Caco-2 (cell line): ENCODE measurements at places on chromosomes 5 and 9. TPM values are rescaled to one million over a fixed set of nuclear protein-coding genes. Genes with fewer than 3 reads are reported as not detected.

DNA sequence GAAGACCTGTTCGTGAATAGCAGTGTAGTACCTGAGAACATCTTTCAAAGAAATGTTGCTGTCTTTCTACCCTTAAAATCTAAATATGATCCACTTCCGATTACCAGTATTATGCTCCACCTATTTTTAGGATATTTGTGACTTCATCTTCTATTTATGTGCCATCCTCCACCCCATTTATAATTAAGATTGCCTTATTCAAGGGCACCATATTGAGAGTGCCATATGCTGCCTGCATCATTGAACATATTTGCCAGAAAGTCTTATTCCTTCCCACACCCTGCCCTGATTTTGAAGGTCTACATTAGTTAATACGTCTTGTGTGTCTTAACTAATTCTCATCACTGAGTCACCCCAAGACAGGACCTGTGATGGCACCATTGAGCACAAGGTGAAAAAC lies 1076.7 kb downstream of the CDH12 start:
- no peak overlapping the region for H3K27ac ChIP-seq
- H3K4me1 ChIP-seq = no peaks in the 10 kb centered on the region
- DNase-seq = no peak
- no peaks in the 10 kb centered on the region for H3K27me3 ChIP-seq

GRCh38 chr9:116873937-116874914 lies 187.1 kb downstream of the TRIM32 start:
- no peaks in the 10 kb centered on the region for H3K36me3 ChIP-seq
- 0 out of 2 replicates have a peak, but pooled peaks cover 4% of the 10 kb centered on the region for H3K4me1 ChIP-seq
- no peak overlapping the region for H3K27ac ChIP-seq
- DNase-seq = no peak
- no peaks in the 10 kb centered on the region for H3K27me3 ChIP-seq

- H3K4me3 ChIP-seq = no peak overlapping the region
- H3K27ac ChIP-seq = no peak overlapping the region
- H3K27me3 ChIP-seq = no peaks in the 10 kb centered on the region
- peaks cover 31% of the 10 kb centered on the region for H3K4me1 ChIP-seq
These were observed 15.0 kb upstream of the HMGCR start for GRCh38 chr5:75322066-75322465.

- no peaks in the 10 kb centered on the region for H3K27me3 ChIP-seq
- H3K27ac ChIP-seq = no peak overlapping the region
- no peaks in the 10 kb centered on the region for H3K36me3 ChIP-seq
- H3K4me3 ChIP-seq = no peak overlapping the region
- DNase-seq = no peak
These were observed 1043.0 kb upstream of the DMAC1 start for GRCh38 chr9:8842402-8843193.

GRCh38 chr5:127930311-127930710 lies 153.3 kb upstream of the SLC12A2 start:
- H3K4me1 ChIP-seq = peaks cover 54% of the 10 kb centered on the region
- no peak for DNase-seq
- no peaks in the 10 kb centered on the region; the same call in 1 of the 2 replicates for H3K36me3 ChIP-seq
- H3K27me3 ChIP-seq = no peaks in the 10 kb centered on the region
- H3K4me3 ChIP-seq = no peak overlapping the region

GRCh38 chr5:10301842-10302610 lies 5.7 kb downstream of the CMBL start:
- H3K27me3 ChIP-seq = no peaks in the 10 kb centered on the region
- H3K36me3 ChIP-seq = no peaks in the 10 kb centered on the region
- H3K27ac ChIP-seq = no peak overlapping the region
- H3K4me1 ChIP-seq = peaks cover 4% of the 10 kb centered on the region
- H3K4me3 ChIP-seq = no peak overlapping the region

GRCh38 chr5:104080646-104081175 lies 518.1 kb upstream of the NUDT12 start:
- H3K27me3 ChIP-seq = no peaks in the 10 kb centered on the region
- DNase-seq = no peak
- H3K27ac ChIP-seq = peak overlapping the region; percentile 91
- H3K4me3 ChIP-seq = peak overlapping the region; percentile 49

DNA sequence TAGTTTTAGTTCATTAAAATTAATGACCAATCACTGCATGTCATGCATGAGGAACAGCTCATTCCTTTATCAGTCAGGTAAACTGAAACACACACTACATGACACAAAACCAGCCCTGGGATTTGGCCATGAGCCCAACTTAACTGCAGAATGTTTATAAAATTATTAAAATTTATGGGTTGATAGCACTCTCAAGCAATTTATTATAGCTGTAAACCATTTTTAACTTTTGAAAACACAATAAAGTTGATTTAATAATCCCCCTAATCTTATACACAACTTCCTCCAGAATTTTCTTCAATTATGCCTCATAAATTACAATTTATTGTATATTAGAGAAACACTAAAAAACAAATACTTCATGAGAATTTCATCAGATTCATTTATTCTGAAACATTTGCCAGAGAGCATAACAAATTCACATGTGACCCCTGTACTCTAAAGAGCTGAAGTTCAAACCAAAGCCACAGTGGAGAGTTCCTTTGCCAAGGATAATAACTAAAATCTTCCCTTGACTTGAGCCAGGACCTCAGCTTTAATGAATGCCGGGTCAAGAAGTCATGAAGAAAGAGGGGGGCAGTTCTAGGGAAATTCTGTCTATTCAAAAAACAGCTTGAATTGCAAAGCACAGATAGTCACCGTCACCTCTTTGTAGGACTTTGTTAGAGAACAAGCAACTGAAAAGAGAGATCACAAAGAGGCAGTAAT lies 763.7 kb upstream of the GRAMD2B start:
- DNase-seq = no peak
- H3K27me3 ChIP-seq = no peaks in the 10 kb centered on the region
- H3K36me3 ChIP-seq = no peaks in the 10 kb centered on the region
- H3K4me3 ChIP-seq = no peak overlapping the region
- H3K4me1 ChIP-seq = no peaks in the 10 kb centered on the region
- no peak overlapping the region for H3K27ac ChIP-seq

Gene ZNF608
- 17.5 and 24.0 TPM in 2 replicates for total RNA-seq

Gene HAVCR2
- total RNA-seq = 0.32 and 0.41 TPM in 2 replicates

Gene LPAR1
- total RNA-seq = 19.8 and 20.3 TPM in 2 replicates

Gene KIAA0825
- total RNA-seq = 0.26 and 0.50 TPM in 2 replicates
